ENCODE measurements at places on chromosomes 13 and 19.

DNA sequence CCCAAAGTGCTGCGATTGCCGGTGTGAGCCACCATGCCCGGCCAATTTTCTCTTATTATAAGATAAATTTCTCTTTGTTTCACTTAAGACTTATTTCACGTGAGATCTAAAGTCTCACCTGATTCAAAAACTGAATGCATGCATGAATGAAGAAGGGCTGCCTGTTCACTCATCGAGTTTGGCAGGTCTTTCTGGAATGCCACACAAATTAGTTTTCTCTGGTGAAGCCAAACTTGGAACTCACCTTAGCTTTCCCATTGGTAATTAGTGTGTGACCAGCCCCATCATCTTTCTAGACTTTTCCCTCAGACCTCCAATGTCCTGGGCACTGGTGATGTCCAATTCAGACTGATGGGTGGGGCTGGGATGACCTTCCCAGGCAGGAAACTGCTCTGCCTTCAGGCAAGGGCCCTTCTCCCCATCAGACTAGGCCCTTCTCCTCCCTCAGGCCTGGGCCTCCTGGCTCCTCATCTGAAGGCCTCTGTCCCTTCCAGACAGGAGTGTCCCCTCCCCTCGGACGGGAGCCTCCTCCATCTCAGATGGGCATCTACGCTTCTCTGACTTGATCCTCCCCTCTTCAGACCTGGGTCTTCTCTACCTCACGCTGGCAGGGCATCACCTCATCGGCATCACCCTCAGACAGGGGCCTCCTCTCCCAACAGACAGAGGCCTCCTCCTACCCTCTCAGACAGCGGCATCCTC is 14.4 kb downstream of the C3 start:
- no peak for DNase-seq

DNA sequence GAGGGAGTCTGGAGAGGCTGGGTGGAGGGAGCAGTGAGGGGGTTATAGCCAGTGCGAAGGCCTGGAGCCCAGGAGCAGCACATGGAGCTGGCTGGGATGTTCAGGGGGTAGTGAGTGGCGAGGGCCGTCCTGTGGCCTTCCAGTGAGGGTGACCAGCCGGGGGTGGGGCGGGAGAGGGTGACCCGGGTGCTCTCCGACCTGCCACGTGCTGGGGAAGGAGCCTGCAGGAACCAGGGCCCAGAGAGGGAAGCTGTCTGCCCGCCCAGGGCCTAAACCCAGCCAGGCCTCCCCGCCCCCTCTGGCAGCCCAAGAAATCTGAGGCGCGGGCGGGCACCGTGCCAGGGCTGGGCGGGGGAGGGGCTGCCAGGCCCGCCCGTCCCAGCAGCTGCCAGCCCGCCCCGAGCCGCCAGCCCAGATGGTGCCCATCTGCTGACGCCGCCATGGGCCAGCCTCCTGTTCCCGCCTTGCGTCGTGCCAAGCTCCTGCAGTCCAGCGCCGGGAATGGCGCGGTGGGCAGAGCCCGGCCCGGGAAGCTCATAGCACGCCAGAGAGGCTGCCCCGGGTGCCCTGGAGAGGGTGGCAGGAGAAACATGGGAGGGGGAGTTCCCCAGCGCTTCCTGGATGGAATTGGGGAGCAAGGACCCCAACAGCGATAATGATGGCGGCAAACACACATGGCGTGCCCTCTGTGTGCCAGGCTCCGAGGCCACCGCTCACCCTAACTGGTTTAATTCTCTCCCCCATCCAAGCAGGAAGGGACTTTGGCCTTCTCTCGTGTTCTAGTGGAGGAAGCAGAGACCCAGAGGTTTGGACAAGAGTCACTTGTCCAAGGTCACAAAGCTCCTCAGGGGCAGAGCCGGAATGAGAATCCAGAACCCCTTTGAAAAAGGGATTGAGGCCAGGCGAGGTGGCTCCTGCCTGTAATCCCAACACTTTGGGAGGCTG is 21.5 kb downstream of the NFIC start:
- DNase-seq, result no peak

- DNase-seq, result no peak
Measured at GRCh38 chr13:91468301-91468700, 69.9 kb downstream of the GPC5 start.

GRCh38 chr13:25860265-25860664 is 191.6 kb downstream of the SHISA2 start:
- DNase-seq, result no peak

- DNase-seq, result no peak
Measured at GRCh38 chr19:1911098-1911497, 5.9 kb downstream of the ADAT3 start.

- no peak for DNase-seq
Measured at GRCh38 chr13:34731486-34731885, 210.6 kb upstream of the NBEA start.

GRCh38 chr19:13615890-13616289 is 109.6 kb upstream of the CACNA1A start:
- DNase-seq, result no peak

- DNase-seq, result no peak
Measured at GRCh38 chr13:94534166-94534565, 54.7 kb upstream of the DCT start.

- no peak for DNase-seq
Measured at GRCh38 chr13:95317039-95317989, 16.1 kb upstream of the ABCC4 start.

GRCh38 chr19:5594521-5594950 is 26.8 kb upstream of the TINCR start:
- no peak for DNase-seq

- DNase-seq, result no peak
Measured at GRCh38 chr13:44340508-44340907, 33.1 kb upstream of the SERP2 start.

DNA sequence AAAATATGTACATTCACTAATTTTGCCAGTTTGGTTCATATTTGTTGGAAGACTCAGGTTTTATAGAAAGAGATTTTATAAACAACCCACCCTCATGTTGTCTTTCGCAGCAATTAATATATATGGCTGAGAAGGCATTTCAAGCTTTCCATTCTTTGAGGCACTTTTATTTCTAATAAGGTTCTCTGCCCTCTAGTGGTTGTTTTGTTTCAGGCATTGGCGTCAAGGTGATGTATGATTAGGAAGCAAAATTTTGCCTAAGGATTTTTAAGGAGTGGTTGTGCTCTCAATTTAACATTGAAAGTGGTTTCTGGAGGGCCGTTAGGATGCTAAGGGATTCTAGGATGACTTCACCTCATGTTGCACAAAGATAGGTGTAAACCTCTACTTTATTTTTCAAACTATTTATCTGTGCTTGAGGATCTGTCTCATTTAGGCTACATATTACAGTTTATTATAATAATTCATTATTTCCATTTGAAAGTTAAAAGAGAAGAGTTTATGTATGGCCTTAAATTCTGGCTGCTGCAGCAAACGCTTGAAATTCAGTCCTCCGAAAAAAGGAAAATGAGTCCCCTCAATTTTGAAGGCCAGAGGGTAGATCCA is 35.9 kb downstream of the OXGR1 start:
- DNase-seq, result no peak

GRCh38 chr13:25570185-25570584 is 198.4 kb downstream of the ATP8A2 start:
- DNase-seq, result no peak

GRCh38 chr13:22103046-22104027 is 432.5 kb downstream of the FGF9 start:
- DNase-seq, result no peak

GRCh38 chr13:100470866-100471505 is 117.6 kb downstream of the GGACT start:
- no peak for DNase-seq

DNA sequence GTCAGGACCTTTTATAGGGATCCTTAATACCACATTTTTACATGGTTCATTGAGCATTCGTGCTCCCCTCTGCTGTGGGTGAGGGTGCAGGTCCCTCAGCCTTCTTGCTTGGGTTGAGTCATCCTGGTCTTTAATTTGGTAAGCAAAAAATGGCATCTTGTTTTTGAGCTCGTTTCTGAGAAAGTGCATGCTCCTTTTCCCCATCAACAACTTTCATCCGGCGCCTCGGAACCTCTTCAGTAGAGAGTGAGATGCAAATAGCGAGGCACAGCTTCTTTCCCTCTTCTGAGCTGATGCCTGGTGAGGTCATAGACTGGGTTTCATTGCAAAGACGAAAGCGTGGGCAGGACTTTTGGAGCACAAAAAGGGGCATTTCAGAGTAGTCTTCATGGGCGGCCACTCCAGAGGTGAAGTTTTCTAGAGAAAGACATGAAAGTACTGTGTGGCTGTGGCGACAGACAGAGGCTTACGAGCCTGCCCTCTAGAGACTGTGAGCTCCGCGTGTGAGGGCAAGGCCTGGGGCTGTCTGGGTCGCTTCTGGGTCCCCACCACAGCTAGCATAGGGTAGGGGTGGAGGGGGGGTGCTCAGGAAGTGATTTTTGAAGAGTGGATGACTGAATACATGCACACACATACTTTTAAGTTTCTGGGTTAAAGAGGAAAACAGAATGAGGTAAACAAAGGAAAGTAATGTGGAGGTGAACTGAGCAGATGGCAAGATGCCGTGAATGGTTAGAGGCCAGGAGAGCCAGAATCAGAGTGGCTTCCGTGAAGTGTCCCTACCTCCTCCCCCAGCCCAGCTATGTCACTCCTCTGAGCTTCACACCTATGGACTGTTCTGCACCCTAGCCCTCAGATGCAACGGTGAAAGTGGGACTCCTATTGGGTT is 44.3 kb downstream of the BBC3 start:
- peak; percentile 87 for DNase-seq

GRCh38 chr13:107217251-107217650 is 649.3 kb upstream of the ARGLU1 start:
- DNase-seq, result no peak

DNA sequence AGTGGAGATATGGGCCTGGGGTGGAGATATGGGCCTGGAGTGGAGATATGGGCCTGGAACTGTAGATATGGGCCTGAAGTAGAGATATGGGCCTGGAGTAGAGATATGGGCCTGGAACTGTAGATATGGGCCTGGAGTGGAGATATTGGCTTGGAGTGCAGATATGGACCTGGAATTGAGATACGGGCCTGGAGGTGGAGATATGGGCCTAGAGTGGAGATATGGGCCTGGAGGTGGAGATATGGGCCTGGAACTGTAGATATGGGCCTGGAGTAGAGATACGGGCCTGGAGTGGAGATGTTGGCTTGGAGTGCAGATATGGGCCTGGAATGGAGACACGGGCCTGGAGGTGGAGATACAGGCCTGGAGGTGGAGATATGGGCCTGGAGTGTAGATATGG is 402 bp downstream of the KIR3DL3 start:
- no peak for DNase-seq

DNA sequence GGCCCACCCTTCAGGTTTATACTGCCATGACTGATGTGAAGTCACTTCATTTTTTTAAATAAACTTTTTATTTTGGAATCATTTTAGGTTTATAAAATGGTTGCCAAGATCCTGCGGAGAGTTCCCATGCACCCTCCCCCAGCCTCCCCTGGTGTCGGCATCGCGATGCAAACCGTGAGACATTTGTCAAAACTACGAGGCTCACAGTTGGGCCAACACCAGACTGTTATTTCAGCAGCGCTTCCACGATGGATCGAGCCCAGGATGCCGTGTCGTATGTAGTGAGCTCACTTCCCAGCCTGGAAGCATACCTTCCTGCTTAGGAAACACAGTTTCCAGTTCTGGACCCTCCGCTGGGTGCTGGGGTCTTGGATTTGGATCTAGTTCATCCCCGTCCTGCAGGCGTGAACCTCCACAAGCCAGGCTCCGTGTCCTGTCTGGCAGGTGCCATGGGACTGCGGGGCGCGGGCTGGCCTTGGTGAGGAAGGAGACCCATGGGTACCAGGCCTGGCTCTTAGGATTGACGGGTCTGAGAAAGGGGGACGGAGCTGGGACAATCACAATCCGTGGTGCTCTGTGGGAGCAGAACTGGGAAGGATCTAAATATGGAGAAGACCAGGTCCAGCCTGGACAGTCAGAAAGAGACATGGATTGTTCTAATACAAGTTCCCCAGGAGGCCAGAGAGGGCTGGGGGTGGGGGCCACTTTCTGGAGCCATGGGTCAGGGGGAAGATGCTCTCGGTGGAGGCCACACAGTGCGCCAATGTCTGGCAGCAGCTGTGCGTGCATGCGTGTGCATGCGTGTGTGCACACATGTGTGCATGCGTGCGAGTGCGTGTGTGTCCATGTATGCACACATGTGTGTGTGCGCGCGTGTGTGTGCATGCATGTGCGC is 2.4 kb upstream of the SBK2 start:
- no peak for DNase-seq

GRCh38 chr13:65417953-65418352 is 1812.2 kb downstream of the PCDH9 start:
- DNase-seq, result no peak

DNA sequence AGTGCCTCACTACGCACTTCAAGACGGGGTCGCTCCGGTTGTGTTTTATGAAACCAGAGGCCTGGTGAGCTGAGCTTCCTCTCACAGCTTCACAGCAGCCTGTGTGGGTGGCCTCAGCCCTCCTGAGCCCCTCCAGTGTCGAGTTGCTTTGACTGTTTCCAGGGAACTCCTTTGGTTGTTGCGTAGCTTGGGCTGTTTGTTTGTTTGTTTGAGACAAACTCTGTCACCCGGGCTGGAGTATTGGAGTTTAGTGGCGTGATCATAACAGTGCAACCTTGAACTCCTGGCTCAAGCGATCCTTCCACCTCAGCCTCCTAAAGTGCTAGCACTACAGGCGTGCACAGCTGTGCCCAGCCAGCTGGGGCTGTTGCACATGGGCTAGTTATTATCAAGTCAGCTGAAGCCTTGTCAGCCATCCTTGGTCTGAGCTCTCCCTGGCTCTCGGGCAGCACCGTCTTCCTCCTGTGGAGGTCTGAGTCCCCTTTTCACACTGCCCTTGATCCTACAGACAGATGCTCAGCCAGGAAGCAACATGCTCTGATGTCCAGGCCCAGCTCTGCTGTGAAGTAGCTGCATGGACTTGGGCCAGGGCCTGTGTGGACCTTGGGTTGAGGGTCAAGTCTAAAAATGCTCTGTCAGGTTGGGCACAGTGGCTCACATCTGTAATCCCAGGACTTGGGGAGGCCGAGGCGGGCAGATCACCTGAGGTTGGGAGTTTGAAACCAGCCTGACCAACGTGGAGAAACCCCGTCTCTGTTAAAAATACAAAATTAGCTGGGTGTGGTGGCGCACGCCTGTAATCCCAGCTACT is 10.2 kb downstream of the DOT1L start:
- no peak for DNase-seq

DNA sequence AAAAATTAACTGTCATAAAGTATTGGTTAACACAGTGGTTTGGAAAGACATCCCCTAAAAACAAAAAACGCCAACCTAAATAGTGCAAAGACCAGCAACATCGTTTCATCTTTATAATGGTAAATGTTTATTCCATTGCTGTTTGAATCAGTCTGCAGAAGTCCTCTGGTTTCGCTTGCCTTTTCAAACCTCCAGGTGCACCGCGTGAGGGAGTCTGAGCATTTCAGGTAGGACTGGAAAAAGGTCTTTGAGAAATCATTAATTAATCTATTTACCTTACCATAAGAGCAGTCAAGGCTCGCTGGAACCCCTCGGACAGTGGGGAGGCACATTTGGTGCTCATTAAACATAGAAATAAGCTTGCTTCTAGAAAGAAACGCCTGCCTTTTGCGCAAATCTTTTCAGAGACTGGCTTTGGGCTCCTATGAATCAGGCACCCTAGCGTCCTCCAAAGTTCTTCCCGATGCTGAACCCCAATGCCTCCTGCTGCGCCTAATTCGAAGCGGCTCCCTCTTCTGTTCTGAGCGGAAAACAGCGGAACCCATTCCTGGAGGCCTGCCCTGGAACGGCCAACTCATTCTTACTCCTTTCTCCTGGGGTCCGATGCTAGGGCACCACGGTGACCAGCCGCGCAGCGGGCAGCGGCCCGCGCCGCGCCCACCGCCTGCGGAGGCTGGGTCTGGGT is 951 bp upstream of the MTUS2 start:
- DNase-seq, result peak; percentile 21

- no peak for DNase-seq
Measured at GRCh38 chr13:110047496-110047895, 259.5 kb downstream of the COL4A1 start.

- DNase-seq, result no peak
Measured at GRCh38 chr13:80655778-80656511, 315.0 kb upstream of the SPRY2 start.
